Astrocyte (in vitro differentiated cells and primary cell): ENCODE measurements at places on chromosomes 2 and 18.
A peak's percentile ranks its signal among the peaks of the same experiment; 100 is the strongest.

DNA sequence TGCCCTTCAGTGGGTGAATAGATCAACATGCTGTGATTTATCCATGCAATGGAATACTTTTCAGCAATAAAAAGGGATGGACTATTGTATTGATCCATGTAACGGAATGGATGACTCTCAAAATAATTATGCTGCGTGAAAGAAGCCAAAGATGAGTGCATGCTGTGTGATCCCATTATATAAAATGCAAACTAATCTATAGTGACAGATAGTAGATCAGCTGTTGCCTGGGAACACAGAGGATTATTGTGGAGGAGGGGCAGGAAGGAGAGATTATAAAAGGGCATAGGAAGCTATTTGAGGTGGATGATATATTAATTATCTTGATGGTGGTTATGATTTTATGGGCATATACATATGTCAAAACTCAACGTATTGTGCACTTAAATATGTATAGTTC lies 55.5 kb upstream of the ADAM23 start:
- no peak for DNase-seq

DNA sequence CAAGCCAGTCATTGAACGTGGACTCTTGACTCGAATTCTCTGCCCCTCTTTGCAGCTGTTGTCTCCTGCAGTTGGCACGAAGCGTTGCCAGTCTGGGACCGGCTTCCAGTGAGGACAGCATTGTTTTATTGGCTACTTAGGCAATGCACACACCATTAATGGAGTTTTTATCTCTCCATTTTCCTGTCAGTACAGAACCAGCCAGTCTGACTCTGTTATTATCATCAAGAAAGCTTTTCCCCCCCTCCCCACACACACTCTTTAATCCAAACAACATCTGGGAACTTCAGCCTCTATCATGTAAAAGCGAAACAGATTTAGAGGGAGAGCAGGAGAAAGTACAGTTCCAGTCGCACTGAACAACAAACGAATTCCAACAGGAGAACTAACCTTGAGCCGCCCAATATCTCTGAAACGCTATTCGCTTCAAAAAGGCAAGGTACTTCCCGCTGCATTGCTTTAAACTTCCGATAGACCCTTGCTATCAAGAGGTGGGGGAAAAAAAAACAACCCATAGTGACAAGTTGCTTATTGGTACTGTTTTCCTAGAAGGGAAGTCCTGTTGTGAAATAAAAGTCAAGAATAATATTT lies 38.2 kb downstream of the ACVR1 start:
- DNase-seq, result peak; percentile 22

DNA sequence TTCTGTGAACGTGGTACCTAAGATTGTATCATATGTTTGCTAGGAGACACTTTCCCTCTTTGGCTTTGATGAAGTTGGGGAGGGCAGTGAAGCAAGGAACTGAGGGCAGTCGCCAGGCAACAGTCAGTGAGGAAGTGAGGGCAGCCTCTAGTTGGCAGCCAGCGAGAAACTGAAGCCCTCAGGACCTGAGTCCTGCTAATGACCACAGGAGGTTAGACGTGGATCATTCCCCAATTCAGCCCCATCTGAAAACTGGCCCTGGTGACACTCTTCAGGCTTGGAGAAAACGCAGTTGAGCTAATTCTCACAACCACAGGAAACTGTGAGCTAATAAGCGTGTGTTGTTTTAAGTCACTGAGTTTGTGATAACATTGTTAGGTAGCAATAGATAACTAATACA lies 84.5 kb upstream of the REG3G start:
- DNase-seq, result no peak

DNA sequence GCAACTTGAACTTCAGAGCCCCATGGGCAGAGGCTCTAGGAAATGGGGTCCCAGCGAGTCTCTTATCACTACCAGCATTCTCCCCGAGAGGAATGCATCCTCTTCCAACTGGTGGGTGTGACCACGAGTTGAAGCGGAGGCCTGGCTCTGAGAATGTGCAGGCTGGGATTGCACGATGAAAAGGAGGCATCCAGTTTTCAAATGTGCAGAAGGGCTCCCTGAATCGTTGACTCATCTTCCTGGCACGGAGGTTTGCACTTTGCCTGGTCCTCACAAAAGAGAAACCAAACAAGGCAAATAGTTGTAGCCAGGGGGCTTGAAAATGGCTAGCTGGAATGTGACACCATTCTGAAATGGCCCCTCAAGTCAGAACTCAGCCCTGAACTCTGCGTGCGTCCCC lies 216.7 kb downstream of the GLI2 start:
- peak; percentile 74 for DNase-seq

GRCh38 chr2:170782673-170783072 lies 12.5 kb downstream of the ERICH2 start:
- no peak for DNase-seq
